Stimulated activated CD8-positive, alpha-beta memory T cell treated with anti-CD3 and anti-CD28 coated beads, Interleukin-12 subunit alpha, Interleukin-12 subunit beta, amount 100 ng/mL, for 4 hours (primary cell): ENCODE measurements at places on chromosomes 7 and 10.

- DNase-seq: no peak
Observed at GRCh38 chr7:102080434-102081243, 206.0 kb upstream of the SH2B2 start.

GRCh38 chr10:112792487-112793201, 157.4 kb upstream of the TCF7L2 start:
- no peak for DNase-seq

DNA sequence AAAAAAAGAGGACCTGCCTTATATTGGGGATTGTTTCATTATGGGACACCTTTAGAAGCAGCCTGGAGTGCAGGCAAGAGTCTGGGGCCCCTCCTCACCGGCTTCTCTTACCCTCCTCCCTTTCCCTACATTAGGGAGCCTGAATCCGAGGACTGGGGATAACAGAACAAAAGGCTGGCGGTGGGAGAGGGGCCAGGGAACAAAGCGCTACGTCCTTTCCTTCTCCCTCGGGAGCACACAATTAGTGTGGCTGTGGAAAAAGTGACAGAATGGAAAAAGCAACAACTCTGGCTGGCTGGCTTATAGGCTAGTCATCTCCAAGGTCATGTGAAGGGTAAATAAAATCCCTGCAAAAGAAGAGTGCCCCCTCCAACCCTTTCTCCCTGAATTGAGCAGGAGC, 74.7 kb downstream of the LSM5 start:
- DNase-seq: no peak

DNA sequence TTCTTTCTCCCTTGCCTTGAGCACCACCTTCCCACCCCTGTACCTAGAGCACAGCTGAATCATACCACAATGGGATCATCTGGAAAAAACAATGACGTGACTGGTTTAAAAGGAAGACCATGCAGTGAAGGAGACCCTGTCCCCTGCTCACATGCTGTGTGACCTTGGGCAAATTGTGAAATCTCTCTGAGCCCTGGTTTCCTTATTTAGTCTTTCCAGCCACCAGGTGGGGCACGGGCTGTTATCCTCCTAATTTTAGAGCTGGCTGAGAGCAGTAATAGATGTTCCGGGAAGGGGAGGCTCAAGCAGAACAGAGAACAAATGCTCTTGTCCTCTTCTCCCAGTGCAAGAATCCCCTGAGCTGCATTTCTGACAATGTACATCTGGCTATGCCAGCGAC, 198.3 kb downstream of the RPS24 start:
- no peak for DNase-seq

DNA sequence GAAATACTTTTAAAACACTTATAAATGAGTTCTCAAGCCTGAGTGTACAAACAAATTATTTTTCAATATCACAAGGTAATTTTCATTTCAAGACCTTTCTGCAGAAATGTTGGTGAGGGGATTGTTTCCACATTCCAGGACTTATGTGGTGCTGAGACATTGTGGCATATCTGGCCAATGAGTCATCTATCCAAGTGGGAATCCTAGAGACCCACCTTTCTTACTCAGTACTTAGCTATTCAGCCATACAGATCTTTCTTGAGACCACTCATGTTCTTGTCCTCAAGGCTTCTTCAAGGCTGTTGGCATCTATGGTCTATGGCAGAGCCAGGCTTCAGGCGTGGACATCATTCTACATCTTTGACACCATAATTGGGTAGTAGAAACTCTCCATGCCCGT, 225.4 kb downstream of the DKK1 start:
- no peak for DNase-seq

DNA sequence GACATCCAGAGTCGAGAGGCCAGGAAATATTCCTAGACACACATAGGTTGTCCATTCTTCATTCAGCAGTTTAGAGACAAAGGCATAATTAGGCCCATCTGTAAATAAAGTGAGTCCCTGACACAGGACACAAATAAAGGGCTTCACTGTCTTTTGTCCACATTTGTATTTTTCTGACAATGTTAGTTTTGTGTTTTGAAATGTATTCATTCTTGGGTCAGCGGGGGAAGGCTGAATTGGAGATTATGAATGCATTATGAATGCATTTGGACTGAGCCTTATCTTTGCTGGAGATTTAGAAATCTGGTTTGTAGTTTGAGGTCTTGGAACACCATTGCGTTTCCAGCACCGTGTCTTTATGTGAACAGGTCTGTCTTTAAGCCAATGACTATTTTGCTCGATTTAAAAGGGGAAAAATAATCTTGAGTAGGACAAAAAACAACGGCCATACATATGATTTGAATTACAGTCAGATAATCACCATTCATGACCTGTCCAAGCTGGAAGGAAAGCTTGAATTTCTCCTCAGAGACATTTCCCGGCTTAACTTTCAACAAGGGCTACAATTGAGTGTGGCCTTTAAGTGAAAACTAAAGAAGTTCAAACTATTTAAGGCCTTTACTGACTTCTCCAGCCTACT, 334.8 kb downstream of the WDR11 start:
- DNase-seq: no peak

DNA sequence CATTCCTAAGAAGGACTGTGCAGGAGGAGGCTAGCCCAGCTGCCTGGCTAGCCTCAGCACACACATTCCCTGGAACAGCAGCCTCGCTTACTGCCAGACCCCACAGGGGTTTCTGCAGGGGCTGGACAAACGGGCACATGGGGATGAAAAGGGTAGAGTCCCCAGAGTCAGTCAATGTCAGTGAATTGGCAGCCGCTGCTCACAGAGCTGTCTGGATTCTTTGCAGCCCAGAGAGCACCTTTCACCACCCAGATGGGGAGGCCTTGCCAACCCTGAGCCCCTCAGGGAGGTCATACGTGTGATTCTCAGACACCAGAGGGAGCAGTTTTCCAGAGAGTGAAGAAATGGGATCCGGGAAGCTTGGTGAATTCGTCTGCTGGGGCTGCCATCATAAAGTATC, 143.3 kb downstream of the KCNMA1 start:
- no peak for DNase-seq

DNA sequence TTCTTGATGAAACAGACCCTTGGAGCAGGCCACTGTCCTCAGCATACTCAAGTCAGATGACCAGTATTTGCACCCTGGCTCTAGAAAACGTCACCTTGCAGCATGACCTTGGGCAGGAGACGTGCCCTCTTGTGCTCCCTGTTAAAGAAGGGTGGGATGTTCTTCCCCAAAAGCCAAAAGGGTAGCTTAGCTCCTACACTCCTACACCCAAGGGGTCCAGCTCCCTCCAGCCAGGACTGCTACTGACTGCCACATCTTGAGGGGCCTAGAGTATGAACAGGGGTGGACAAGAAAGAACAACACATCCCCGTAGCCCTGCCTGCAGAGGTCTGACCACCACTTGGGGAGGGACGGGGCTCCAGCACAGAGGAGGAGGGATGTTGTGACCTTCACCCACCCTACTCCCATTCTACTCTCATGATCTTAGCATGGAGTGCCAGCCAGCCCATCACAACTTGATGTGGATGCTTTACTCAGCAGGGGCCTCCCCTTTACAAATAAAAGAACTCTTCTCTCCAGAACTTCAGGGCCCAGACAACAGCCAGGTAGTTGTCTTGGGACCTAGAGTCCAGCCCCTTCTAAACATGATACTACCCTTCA, 165.3 kb upstream of the ZMIZ1 start:
- no peak for DNase-seq

GRCh38 chr10:17240616-17241015, 12.6 kb downstream of the VIM start:
- no peak for DNase-seq

DNA sequence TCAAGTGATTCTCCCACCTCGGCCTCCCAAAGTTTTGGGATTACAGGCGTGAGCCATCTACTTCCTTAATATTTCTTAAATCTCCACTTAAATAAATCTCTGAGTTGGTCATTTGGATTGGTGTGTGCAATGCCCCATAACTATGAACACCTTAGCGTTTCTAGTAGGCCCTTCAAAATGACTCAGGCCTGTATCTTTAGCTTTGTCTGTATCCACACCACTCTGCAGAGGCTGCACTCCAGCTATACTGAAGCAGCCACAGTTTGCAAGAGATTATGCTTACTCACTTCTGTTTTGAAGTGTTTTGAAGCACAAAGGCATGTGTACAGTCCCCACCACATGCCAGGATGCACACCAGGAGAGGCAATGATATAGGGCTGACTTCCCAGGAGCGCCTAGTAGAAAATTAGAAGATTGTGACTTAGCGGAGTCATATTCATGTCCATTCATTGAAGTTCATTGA, 2.4 kb upstream of the ST7 start:
- DNase-seq: no peak

GRCh38 chr10:31921031-31921430, 7.6 kb downstream of the ARHGAP12 start:
- no peak for DNase-seq

GRCh38 chr10:130354976-130355795, 219.0 kb downstream of the GLRX3 start:
- DNase-seq: no peak

DNA sequence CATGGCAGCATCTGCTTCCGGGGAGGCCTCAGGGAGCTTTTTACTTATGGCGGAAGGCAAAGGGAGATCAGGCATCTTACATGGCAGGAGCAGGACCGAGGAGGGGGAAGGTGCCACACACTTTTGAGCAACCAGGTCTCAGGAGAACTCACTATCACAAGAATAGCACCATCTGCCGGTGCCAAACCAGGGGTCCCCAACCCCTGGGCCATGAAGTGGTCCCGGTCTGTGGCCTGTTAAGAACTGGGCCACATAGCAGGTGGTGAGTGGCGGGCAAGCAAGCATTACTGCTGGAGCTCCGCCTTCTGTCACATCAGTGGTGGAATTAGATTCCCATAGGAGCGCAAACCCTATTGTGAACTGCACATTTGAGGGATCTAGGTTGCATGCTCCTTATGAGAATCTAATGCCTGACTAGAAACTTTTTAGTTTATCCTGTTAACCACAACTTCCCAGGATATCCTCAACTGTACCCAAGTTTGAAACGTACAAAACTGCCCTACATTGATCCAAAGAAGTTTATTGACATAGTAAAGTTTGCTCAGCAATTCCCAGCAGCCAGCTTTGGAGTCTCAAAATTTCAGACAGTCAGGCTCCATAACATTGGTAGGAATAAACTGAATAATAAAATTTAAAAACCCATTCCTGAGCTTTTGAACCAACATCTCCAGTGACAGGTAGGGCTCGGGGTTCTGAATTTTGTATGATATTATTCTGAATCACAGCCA, 228.4 kb upstream of the TAC1 start:
- no peak for DNase-seq

GRCh38 chr7:150799156-150799555, 1.0 kb downstream of the TMEM176B start:
- DNase-seq: no peak

DNA sequence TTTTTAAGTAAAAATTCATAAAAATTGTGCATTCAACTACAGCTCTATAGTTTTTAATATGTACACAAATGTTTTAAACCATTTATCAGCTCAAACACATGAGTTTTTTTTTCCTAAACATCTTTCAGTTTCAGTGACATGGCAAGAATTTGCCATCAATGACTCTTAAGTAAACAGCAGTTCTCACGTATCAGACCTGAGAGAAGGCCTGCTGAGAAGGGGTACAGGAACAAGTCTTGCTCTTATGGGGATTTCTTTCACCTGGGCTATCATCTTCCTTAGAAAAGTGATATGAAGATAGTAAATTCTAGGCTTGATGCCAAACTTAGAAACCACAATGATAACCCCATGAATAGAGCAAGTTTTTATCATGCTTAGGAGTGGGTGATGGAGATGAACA, 467.8 kb downstream of the ARL4A start:
- no peak for DNase-seq

- DNase-seq: no peak
Observed at GRCh38 chr10:13775786-13776775, 189.3 kb downstream of the PRPF18 start.

GRCh38 chr10:53331460-53331859, 558.9 kb upstream of the MBL2 start:
- no peak for DNase-seq

DNA sequence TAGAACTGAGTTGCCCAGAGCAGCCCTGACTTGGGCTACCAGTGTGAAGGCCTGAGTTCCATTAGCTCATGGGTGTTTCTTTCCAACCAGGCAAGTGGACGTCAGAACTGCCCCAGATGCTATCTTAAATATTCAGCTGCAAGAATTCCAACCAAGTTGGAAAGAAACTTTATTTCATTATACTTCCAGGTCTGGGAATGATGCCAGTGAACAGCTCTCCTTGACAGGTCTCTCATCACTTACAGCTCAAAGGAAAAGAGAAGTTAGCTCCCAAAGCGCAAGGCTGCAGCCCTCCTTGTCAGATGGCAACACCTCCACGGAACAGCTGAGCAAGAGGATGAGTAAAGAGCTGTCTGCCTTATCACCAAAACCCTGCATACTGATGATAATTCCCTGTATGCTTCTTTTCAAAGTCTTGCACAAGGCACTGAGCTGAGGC, 255.5 kb upstream of the AOAH start:
- no peak for DNase-seq

GRCh38 chr7:100806276-100806675, 21.0 kb downstream of the EPHB4 start:
- no peak for DNase-seq

GRCh38 chr10:66627156-66627555, 298.7 kb upstream of the LRRTM3 start:
- DNase-seq: no peak

- no peak for DNase-seq
Observed at GRCh38 chr10:79237454-79238157, 109.7 kb upstream of the PPIF start.

DNA sequence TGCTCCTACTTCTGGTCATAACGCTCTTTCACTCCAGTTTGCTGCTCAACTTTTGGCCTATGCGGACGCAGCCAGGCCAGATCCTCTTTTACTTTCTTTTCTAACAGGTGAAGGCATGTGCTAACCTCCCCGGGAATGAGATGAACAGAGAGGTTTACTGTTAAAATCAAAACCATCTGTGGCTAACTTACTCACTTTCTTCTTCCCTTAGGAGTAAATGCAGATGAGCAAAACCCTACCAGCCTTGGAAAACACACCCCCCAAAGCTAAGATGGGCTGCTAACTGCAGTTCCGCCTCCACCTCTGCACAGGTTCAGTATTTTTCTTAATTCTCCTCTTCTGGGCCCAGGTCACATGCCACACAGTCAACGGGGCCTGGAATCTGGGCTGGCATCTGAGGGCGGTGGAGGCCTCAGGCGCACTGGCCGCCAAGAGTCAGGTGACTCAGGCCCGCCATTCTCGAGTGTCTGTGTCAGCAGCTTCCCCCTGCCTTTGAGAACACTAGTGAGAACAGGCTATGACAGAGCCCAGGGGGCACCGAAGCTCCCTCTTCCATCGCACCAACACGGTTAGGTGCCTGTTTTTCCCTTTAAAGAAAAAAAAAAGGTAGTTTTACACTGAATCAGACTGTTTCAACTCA, 11.1 kb downstream of the FAM53B start:
- no peak for DNase-seq
